Stimulated activated CD4-positive, alpha-beta T cell treated with anti-CD3 and anti-CD28 coated beads, Interleukin-15, amount 100 ng/mL, for 48 hours (primary cell): ENCODE measurements at places on chromosomes 13 and 19.

DNA sequence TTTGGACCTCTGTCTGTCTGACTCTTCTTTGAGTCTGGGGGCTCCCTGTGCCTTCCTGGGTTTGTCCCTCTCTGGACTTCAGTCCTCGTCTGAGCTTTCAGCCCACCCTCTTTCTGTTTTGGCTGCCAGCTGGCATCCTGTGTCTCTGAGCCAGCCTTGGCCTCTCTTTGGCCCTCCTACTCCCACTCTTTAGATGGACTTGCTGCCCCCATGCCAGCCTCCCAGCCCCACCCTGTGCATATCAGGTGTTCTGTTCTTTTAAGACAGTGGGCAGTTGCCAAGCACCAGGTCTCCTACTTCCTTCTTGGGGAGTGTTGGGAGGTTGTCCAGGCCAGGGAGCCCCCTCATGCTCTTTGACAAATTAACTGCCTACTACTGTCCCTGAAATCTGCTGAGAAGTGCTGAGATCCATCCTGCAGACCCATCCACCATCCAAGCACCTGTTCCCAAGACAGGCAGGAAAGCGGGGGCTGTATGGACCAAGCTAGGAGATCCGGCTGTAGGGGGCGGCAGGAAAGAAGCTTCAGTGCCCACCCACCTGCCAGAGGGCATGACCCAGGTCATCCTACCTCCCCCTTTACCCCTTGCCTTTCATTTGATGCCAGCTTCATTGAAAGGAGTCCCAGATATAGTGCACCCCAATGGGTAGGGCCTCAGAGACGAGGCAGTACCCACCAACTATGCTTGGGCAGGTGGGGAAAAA, 9.6 kb downstream of the CIC start:
- no peak for DNase-seq

GRCh38 chr13:73355134-73355533, 296.3 kb downstream of the KLF5 start:
- no peak for DNase-seq

DNA sequence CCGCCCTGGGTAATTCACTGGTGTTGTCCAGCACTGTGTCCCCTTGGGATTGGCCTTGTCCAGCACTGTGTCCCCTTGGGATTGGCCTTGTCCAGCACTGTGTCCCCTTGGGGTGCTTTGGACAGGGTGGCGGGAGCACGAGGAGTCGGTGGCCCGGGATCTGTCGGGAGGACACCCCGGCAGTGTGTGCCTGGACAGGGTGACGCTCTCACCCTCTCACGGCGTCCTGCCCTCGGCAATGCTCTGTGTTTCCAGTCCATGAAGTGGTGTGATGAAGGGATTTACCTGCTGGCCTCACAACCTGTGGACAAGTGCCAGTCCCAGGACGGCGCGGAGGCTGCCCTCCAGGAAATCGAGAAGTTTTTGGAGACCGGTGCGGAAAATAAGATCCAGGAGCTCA, 29.9 kb upstream of the F7 start:
- no peak for DNase-seq

- DNase-seq = no peak
These were observed 747.7 kb downstream of the PCDH17 start for GRCh38 chr13:58379221-58379620.

- DNase-seq = no peak
These were observed 23.3 kb upstream of the CACTIN start for GRCh38 chr19:3649888-3650287.

DNA sequence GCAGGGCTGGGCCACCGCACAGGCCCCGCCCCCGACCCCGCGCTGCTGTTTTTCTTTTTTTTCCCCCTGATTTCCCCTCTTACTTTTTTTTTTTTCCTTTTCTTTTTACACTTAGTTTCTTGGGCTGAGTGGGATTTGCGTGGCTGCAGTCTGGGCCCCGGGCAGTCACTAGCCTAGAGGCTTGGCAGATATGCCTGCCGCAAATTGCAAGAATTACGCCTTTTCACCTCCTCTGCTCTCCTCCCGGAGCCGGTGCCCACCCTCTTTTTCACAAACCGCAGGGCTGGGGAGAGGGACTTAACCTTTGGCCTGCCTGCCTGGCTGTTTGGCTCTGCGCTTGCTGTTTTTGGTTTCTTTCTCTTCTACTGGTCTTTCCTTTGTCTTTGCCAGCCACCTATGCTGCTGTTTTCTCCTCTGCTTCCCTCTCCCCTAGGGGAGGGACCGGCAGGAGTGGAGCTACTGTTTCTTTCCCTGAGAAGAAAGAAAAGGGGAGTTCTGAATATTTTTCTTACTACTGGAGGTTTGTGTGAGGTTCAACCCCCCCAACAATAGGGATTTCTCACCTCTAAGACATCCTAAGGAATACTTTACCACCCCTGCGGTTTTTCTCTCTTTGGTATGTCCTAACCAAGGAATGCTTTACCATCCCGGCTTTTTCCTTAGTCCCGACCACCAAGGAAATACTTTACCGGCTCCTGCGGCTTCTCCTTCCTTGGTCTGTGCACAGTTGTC, 11.0 kb downstream of the ZNF552 start:
- no peak for DNase-seq

DNA sequence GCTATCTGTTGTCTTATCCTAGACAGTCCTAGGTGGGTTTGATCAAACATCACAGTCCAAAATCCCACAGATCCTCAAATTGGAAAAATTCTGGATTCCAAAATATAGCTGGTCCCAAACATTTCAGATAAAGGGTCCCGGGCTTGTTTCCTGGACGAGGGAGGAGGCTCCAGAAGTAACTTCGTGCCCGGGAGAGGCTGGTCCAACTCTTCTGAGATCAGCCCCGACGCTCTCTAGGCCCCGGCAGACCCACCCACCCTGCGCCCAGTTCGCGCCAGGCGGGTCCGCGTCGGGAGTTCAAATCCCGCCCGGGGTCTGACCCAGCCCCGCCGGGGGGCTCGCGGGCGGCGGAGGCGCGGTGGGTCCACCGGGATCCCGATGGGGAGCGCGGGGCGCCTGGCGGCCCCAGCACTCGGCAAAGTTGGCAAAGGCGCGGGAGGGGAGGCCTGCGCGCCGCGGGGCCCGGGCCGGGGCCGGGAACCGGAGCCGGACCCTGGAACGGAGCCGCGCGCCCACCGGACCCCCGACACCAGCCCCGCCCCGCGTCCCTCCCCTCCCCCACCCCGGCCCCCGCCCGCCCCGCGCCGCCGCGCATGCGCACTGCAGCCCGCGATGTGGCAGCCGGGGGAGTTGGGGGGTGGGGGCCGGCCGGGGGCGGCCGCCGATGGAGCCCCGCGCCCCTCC, 513 bp downstream of the MIER2 start:
- DNase-seq = peak; percentile 8

DNA sequence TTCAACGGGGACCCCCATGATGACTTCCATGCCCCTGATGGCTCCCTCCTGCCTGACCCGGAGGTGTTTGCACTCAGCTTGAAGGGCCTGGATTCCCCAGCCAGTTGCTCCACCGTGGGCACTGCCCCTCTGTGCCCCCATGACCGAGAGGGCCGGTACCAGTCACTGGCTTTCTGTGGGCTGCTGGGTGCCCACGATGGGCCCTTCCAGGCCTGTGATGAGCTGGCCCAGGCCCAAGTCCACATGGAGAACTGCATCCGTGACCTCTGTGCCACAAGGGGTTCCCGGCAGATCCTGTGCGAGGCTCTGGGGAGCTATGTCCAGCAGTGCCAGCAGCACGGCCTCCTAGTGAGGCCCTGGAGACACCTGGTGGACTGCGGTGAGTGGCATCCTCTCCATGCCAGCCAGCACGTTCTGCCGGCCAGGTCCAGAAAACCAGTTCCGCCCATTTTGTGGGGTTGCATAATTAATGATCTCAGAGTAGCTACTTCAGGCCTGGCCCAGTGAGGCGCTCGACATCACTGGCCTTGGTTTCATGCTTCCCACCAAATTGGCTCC, 34.9 kb upstream of the FXYD3 start:
- DNase-seq = no peak

DNA sequence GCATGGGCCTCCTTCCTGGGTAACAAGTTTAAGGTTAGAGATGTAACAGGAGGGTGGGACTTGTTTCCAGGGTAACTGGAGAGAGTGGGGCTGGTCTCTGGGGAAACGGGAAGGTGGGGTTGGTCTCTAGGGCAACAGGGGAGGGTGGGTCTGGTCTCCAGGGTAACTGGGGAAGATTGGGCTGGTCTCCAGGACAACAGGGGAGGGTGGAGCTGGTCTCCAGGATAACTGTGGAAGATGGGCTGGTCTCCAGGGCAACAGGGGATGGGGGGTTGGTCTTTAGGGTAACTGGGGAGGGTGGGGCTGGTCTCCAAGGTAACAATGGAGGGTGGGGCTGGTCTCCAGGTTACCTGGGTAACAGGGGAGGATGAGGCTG, 36.5 kb downstream of the SPTBN4 start:
- no peak for DNase-seq

DNA sequence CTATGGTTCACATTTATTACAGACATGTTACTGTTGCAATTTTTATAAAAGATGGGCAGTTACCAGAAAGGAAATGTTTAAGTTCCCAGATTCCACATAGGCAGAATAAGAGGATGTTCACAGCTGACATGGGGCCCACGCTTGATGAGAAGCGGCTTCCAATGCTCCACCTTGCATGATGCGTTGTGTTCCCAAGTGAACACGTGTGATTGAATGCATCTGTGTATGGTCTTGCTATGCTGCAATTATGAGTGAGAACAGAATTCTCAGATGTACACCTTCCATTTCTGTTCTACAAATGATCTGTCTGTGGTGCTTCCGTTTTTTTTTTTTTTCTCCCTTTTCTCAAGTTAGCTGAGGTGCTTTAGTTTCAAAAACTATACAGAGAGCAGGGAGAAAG, 15.5 kb downstream of the UPF3A start:
- no peak for DNase-seq

GRCh38 chr19:54630782-54631181, 498 bp downstream of the LILRB1 start:
- DNase-seq = no peak

DNA sequence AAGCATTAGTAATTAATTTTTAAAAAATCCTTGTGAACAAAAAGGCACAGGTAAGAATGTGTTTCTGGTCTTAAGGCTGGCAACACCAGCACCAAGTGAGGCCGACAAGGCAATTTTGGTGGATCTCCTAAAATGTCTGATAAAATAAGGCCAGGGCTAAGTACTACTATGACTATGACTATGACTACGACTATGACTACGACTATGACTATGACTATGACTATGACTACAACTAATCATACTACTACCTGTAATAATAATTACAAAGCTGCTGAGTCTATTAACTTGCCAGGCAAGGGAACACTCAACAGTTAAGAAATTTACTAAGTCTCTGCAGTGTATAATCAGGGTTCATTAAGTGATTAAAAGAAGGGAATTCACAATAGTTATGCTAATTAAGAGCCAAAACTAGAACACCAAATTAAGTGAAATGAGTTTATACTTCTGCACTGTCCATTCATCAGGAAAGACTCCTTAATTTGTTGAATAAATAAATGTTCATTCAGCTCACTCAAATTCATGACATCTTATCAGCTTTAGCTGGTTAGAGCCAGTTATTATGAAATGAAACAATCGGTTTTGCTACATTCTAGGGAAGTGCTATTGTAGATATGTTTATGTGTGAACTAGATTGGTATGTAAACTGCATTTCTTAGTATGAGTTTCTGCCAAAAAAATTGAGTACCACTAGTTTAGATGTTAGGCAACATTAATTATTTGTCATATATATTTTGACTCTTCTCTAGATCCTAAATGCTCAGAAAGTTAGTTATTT, 1626.2 kb upstream of the PCDH20 start:
- DNase-seq = no peak

- DNase-seq = no peak
These were observed 2041.1 kb downstream of the OLFM4 start for GRCh38 chr13:55069746-55070145.

DNA sequence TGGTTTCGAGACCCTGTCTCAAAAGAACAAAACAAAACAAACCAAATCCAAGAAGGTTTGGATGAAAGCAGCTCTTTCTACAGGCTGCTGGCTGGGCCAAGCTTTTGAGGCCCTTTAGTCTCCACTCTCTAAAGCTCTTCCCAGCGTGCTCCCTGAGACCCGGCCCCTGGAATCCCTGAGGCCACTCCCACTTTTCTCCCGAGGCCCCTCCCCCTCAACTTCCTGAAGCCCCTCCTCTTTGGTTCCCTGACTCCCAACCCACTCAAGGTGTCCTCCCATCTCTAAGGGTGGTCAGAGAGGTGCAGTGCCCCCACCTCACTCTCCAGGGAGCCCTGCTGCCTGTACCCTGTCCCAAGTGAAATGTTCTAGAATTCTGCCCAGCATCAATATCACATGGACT, 10.6 kb downstream of the ERICH6B start:
- no peak for DNase-seq

DNA sequence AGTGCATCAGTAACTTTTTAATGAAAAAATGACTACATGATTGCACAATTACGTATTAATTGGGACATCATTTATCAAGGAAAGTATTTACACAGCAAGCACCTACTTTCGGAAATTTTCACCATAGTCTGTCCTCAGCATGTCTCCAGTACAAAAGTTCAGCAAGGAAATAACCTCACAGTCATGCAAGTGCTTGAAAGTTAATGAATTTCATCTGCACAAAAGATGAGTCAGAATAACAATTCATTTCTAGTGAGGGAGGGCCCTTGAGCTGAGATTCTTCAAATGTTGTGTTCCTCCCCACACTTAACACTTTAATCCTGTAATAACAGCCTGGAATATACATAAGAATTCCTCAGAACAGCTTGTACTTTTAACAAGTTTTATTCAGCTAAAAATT, 49.0 kb upstream of the OXGR1 start:
- no peak for DNase-seq

GRCh38 chr13:27065582-27065981, 106.0 kb downstream of the USP12 start:
- no peak for DNase-seq

DNA sequence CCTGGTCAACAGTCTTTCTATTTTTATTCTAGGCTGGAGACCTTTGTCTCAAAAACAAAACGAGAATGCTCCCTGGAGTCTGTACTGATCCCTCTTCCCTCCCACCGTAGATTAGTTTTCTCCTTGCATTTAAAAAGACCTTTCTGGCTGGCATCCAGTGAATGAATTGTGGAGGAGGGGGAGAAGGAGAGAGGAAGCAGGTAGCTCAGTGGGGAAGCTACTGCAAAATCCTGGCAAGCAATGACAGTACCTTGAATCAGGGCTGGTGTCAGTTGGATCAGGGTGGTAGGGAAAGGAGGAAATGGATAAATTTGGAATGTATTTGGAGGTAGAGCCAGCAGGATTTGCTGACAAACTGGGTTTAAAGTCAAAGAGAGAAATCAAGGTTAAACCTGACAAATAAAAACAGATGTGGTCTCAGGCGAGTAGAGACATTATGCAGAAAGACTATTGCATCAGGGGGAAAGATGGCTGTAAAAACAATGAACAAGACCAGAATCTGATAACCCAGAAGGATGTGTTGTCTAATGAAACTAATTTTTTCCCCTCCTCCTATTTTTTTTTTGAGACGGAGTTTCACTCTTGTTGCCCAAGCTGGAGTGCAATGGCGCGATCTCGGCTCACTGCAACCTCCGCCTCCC, 3.5 kb upstream of the CYP2S1 start:
- no peak for DNase-seq

DNA sequence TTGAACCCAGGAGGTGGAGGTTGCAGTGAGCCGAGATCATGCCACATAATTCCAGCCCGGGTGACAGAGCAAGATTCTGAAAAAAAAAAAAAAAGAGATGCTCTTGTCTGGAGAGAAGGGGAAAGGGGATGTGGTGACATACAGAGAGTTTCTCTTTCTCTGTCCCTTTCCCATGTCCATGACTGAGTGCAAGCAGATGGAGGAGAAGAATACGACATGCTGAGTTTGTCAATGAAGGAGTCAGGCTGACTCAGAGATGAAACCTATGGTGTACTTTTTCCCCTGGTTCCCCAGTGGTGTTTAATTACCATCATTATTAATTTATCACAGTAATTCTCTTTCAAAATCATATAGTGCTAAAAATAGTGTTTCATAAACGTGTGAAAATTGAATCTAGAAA, 448.8 kb downstream of the FOXO1 start:
- DNase-seq = no peak

GRCh38 chr19:38883286-38883685, 5.2 kb upstream of the RINL start:
- DNase-seq = no peak
